ENCODE measurements at places on chromosomes 7 and 10.

GRCh38 chr7:29300026-29300480 is 105.5 kb downstream of the CHN2 start:
- DNase-seq = no peak

DNA sequence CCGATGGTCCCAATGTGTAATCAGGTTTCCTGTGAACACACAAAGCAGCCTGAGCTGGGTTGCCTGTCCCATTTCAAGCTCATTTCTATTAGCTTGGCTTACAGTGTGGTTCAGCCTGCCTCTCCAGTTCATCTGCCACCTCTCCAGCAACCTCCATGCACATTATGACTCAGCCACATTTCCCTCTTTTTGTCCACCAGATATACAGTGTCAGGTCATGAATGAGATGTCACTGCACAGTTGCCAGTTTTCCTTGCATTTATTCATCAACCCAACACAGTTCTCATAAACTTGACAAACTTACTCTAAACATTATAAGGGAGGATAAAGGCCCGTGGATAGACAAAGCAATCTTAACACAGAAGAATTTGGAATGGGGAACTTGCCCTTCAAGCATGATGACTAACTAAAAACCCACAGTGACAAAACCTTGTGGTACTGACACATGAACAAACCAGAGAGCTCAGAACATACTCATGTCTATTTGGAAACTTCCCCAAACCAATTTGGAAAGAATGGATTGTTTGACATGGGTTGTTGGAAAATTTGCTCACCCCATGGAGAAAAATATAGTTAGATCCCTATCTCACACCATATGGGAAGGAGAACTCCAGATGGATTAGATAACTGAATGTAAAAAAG is 2.5 kb upstream of the CFAP58 start:
- peak; percentile 17 for DNase-seq

GRCh38 chr10:103504181-103504783 is 10.8 kb downstream of the NEURL1 start:
- DNase-seq = peak; percentile 43

DNA sequence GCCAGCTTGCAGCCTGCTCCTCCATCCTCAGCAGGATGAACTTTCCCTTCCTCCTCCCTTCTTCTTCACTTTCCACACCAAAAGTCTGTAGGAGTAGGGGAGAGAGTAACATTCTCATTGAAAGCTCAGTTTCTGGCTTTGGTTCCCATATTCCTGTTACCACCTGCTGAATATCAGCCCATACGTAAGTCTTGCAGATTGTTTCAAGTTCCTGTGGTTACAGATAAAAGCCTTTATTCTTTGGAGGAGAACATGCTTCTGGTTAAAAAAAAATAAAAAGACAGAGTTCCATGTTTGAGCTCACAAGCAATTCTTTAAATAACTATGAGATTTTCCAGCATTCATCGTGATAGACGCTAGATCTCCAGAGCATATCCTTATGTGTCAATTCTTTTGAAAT is 637.3 kb downstream of the SUGCT start:
- DNase-seq = no peak

DNA sequence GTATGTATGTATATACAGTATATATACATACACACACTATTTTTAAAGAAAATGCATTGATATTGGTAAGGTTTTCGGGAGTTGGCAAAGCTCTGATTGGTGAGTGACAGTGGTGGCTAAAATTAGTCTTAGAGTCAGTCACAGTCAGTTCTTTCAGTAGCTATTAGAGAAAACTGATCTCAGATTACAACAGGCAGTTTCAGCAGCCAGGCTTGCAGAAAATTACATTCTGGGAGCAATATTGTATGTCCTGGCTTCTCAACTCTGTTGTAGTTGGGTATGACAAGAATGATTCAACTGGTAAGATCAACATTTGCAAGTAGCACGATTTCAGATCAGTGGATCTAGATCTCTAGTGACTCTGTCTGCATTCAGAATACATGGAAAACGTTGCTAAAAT is 897.9 kb upstream of the AUTS2 start:
- no peak for DNase-seq
